ENCODE measurements at places on chromosomes 5 and 9. TPM values are rescaled to one million over a fixed set of nuclear protein-coding genes. Genes with fewer than 3 reads are reported as not detected.

SLC36A3 gene
- not detected for total RNA-seq

PRSS3 gene
- total RNA-seq = 15.2 TPM

RRAGA gene
- total RNA-seq = 140 TPM

RNF208 gene
- 2.0 TPM for total RNA-seq

PLEKHG4B gene
- total RNA-seq = 0.90 TPM

PCDHGB1 gene
- total RNA-seq = 1.9 TPM

TXNDC8 gene
- not detected for total RNA-seq

CARD9 gene
- total RNA-seq = 0.95 TPM

CCDC192 gene
- total RNA-seq = not detected

All from A549 treated with RU486 at 1 μM for 4 hours (cell line).